Dorsolateral prefrontal cortex (tissue), 122 donors: ENCODE measurements at places on chromosomes 7 and 10.

- DNase-seq = no peak
These were observed 158.0 kb downstream of the CDH23 start for GRCh38 chr10:71554671-71555070.

DNA sequence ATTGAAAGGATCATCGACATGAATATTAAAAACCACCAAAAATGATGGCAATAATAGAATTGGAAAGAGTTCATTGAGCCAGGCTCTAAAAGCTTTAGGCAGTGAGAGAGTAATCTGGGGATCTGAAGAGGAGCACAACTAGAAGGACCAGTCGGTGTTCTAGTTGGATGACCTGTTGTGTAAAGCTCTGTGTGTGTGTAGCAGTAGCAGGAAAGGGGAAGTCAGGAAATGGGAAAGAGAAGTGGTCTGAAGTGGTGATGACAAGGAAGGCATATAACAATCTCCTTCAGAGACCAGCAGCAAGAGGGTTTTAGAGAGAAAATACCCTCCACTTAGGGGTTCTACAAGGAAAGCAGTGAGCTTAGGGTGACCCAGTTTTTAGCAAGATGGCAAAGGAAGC, 539.2 kb downstream of the HTR7 start:
- DNase-seq = no peak

DNA sequence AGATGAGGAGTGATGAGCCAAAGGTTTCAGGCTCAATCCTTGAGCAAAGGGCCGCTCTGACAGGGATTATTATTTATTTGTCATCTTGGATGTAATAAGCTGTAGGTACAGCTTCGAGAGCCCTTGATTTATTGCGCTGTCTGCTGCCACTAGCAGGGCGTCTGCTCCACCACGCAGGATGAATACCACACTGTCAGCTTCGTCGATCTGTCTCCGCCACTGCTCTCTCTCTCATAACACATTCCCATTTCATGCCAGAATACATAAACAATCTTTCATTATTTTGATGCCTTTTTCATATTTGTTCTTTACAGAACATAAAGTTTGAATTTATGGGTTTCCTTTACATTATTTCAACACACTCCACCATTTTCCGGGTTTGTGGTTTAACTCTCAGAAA, 276.6 kb downstream of the LRMDA start:
- DNase-seq = no peak

DNA sequence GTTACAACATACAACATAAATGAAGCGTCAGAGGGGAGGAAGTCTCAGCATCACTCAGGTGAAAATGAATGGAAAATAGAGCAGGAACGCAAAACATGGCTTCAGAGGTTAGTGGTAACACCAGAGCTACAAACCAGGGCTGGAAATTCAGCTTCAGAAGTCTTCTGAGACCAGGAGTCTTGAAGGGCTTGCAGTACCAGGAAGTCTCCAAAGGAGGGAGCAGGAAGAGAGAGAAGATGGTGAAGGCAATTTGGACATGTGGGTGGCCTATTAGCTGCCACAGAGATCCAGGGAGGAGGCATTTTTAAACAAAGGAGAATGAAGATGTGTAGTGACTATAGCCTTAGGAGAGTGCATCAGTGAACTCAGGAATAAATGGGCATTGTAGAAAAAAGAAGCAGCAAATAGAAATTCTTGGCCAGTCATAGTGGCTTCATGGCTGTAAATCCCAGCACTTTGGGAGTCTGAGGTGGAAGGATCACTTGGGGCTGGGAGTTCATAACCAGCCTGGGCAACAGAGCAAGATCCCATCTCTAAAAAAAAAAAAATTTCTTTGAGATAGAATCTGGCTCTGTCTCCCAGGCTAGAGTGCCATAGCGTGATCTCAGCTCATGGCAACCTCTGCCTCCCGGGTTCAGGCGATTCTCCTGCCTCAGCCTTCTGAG, 9.3 kb upstream of the TET1 start:
- no peak for DNase-seq

- no peak for DNase-seq
These were observed 3.3 kb downstream of the SUN3 start for GRCh38 chr7:48025624-48026023.

DNA sequence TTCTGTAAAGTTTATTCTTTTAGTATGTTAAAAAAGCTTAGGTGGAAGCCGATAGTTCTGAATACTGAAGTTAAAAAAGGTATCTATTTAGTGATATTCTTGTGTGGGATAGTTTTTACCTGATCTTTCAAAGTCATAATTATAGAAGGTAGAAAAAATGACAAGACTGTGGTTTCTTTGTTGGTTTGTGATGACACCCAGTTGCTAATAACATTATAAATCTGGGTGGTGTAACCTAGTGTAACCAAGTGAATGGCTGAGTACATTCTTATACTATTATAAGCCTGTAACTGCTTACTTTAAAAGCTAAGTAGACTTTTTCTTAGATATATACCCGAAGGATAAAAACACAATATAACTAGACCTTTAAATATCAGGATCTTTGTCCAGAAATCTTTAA, 2.3 kb downstream of the CDK13 start:
- DNase-seq = no peak

GRCh38 chr7:76252021-76252420, 50.3 kb downstream of the SRRM3 start:
- DNase-seq = no peak

GRCh38 chr10:12109286-12109685, 20.2 kb upstream of the SEC61A2 start:
- DNase-seq = no peak

- no peak for DNase-seq
These were observed 441.9 kb upstream of the NPVF start for GRCh38 chr7:25669961-25670841.

- peak; percentile 61 for DNase-seq
These were observed 85.1 kb upstream of the LANCL2 start for GRCh38 chr7:55280031-55280454.
